ENCODE measurements at places on chromosomes 2 and 18.
A peak's percentile ranks its signal among the peaks of the same experiment; 100 is the strongest.

DNA sequence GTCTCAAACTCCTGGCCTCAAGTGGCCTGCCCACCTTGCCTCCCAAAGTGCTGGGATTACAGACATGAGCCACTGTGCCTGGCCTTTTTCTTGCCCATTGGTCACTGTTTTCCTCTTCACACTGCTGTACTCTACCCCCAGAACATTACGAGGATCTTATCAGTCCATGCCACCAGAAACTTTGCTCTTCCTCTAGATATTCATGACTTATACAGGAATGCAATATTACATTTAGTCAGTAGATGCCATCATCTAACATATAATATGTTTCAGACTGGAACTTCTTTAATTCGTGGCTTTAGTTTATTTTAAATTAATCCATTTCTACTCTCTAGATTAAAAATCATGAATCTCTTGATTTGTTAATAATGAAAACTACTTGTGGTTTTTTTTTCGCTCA, 135.5 kb downstream of the COMMD1 start:
- no peak for DNase-seq

DNA sequence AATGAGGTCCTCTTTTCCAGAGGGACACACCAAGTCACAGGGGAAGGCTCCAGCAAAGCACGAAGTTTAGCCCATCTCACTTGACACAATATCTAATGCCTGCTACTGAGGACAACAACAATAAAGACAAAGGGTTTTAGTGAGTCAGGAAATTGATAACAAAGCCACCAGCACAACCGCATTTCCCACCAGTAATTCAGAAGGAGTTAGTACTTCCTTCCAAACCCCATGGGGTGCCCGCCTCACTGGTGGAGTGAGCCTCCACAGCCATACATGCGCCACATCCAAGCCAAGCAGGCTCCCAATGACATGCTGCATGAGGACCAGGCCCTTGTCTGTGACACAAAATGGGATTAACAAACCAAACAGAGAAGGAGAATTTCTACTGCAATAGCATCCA, 40.1 kb downstream of the MRPL35 start:
- no peak for DNase-seq

DNA sequence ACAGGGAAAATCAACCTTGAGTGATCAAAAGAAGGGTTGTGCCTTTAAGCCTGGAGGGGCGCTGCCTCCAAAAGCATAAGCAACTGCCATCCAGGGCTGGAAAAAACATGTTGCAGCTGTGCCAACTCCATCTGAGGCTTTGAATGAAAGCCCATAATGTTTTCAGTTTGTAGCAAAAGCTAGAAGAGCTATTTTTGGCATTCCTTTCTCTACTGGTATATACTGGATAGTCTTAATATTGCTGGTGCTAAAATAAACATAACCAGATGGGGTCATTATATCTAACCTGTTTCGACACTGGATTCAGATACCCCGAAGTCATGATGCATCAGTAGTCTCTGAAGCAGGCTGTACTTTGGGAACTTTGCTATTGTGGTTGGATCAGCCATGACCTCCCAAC, 25.1 kb downstream of the ANXA4 start:
- no peak for DNase-seq

- peak; percentile 87 for DNase-seq
These were observed 775 bp downstream of the RNF125 start for GRCh38 chr18:32019251-32019948.

- no peak for DNase-seq
These were observed 128.9 kb upstream of the OTOS start for GRCh38 chr2:240269380-240269779.

DNA sequence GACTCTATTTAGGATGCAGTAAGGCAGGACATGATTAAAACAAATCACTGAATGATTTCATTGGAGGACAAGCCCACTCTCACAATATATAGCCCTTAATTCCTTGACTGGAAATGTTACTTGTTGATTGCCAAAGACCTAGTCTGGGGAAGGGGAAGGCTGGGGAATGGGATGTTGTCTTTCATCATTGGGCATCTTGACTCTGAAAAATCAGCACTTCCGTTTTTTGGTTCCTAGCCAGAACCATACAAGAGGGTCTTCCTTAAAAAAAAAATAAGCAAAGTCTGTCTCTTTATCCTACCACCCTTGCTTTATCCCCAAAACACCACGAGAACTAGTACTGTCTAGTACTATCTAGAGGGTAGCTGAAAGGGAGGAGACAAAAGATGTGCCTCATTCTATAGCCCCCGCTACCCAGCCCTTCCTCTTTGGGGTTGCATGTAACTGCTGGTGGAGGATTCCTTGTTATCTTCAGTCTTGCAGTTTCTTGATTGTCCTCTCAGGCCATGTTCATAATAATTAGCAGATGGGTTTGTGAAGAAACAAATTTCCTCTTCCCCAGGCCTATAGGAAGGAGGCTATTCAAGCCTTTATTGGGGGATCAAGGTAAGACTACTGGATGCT, 55.8 kb downstream of the NEMP2 start:
- no peak for DNase-seq

DNA sequence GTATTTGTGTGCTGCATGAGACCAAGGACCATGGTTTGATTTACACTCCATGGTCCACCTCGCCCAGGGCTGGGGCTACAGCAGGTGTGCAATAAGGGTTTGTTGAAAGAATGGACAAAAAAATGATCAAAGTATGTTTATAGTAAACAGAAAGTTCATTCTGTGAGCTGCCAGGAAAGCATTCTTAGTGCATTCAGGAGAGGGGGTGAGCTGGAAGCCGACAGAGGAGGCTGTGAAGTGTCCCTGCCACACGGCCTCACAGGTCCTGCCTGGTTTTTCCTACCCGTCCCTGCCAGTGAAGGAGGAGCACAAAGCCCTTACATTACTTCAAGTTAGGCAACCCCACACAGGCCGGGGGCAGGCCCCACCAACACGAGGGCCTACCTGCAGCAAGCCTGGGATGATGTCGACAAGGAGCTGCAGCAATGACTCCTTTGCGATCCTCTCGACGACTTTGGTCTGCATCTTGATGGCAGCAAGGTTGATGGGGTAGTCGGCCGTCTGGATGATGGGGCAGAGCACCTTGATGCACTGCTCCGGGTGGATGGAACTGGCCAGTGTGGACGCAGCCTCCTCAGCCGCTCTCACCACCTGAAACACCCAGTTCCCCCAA, 63.2 kb upstream of the TFCP2L1 start:
- no peak for DNase-seq

DNA sequence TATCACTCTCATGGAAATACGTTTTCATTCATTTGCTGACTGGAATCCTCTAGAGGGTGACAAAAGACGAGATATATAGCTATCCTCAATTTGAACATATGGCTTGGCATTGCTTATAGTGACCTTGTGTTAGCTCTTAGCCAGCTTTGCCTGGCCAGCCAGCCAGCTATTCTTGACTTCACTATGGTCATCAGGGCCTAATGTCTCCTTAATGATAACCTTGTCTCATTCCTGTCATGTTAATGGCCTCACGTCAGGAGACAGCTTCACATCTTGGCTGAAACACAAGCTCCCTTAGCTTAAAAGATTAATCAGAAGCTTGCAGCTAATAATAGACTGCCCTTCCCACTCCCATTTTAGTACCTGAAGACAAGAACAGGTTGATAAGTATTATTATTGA, 1517.5 kb upstream of the PIK3C3 start:
- DNase-seq: no peak

DNA sequence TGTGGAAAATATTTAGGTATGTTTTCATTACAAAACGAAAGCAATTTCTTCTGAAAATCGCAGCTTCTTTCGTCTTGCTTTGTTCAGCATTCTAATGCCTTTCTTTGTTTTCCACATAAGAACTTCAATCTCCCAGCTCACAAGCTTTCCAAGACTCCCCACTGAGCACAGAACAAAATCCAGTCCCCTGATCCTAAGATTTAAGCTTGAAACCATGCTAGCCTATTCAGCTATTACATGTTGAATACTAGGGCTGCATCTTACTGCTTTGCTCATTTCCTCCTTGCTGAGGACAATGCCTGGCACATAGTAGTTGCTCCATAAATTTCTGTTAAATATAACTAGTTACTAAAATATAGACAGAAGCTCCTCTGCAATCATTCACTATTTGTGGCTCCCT, 160.6 kb downstream of the GALNT3 start:
- DNase-seq: no peak

DNA sequence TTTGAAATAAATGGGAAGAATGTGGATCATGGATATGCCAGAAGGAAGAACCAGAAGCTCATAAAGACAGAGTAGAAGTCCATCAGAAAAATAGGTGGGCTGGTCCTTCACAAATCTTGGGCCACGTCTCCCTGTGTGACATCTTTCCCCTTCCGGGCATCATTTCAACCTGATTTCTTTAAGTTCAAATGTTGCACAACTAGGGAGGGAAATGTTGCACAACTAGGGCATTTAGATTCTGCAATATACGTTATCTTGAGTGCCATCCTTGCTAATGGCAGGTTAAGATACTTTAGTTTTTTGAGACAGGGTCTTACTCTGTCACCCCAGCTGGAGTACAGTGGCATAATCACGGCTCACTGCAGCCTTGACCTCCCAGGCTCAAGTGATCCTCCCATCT, 129.6 kb downstream of the CERS6 start:
- no peak for DNase-seq

DNA sequence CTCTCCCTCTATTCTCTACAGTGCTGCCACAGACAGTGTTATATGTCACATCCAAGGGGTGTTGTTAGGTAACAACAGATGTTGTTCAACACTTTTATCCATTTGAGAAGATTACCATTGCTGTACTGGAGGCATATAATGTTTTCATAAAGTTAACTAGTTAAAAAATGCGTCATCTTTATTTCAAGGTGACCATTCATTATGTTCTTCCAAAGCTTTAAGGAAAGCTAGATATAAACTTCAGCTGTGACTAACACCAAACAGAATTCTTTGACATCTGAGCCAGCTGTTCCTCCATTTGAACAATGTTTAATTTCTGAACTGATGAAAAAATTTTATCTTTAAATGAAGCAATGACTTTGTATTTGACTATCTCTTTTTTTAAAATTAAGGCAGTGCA, 1099.6 kb upstream of the TMEFF2 start:
- no peak for DNase-seq

- DNase-seq: no peak
These were observed 196.5 kb downstream of the SATB2 start for GRCh38 chr2:199261239-199261638.

DNA sequence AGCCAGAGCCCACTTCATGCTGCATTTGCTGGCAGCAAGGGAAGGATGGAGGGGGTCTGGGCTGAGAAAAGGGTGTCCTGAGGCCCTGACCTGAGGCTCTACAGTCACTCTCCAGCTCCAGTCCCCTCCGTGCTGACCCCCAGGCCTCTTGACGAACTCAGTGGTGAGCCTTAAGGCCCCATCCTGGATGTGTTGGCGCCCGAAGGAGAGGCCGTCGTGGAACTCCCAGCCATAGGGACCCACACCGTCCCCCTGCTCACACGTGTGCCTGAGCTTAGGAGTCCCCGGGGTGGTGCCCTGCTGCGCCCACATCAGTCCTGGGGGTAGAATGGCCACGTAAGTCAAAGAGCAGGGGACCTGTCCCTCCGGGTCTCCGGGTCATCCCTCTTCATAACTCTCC, 776 bp downstream of the MOGS start:
- DNase-seq: no peak

DNA sequence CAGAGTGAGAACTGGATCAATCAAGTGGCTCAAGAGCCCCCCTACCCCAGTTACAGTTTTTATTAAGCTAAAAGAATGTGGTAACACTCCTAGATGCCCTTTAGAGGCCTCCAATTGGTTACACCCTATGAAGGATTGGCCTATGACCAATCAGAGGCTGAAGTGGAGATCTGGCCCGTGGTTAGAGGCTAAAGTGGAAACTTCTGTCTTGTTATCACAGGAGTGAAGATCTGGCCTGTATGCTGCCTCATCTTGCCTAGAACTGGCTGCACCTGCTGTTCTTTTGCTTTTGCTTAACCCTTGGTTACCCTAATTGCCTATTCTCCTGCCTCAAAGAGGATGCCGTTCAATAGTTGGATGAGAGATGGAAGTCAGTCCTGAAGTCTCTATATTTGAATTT, 100.1 kb upstream of the MAP2 start:
- DNase-seq: no peak

DNA sequence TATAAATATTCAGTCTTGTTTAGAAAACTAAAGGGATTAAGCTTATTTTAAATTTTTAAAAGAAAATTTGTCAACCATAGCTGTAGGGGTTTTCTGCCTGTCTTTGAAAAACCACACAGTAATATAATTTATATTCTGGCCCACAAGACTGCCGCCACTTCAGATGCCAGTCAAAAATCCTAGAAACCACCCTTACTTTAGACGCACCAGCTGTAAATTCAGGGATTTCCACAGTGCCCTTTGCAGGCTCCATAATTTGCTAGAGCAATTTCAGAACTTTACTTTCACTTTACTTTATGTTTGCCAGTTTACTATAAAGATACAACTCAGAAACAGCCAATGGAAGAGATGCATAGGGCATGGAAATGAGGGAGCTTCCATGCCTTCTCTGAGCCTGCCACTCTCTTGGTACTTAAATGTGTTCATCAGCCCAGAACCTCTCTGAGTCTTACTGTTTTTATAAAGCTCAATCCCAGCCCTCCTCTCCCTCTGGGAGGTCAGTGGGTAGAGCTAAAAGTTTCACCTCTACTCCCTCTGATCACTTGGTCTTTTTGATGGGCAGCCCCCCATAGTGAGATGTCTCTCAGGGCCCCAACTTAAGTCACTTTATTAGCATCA, 63.3 kb downstream of the KYNU start:
- no peak for DNase-seq

DNA sequence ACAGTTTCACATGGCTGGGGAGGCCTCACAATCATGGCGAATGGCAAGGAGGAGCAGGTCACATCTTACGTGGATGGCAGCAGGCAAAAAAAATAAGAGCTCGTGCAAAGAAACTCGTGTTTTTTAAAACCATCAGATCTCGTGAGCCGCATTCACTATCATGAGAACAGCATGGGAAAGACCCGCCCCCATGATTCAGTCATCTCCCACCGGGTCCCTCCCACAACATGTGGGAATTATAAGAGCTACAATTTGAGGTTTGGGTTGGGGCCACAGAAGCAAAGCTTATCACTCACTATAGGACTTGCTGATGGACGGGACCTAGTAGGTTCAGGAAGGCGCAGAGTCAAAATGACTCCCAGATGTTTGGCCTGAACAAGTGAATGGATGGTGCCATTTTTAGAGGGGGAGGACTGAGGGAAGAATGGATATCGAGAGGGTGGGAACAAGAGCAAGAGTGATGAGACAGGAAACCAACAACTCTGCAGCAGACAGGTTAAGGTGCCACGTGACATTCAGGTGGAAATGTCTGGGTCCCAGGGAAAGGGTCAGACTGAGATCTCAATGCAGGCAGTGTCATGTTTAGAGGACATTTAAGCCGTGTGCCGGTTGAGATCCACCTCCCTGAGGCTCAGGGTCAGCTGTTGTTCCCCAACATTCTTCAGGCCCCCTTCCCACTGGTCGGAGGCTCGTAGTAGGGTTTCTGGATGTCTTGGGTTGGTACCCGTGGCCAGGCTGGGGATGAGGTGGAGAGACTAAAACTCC, 85.7 kb downstream of the MYCN start:
- DNase-seq: no peak

Measured in naive thymus-derived CD4-positive, alpha-beta T cell (primary cell).